Lower lobe of right lung (tissue), 2 donors: ENCODE measurements at places on chromosomes 3 and 15.

GRCh38 chr15:32716915-32717425, 834 bp upstream of the GREM1 start:
- H3K36me3 ChIP-seq: no peaks in the 10 kb centered on the region
- DNase-seq: no peak
- H3K4me1 ChIP-seq: peaks cover 30% of the 10 kb centered on the region
- peak overlapping the region; percentile 40 for H3K4me3 ChIP-seq
- H3K27ac ChIP-seq: no peak overlapping the region

DNA sequence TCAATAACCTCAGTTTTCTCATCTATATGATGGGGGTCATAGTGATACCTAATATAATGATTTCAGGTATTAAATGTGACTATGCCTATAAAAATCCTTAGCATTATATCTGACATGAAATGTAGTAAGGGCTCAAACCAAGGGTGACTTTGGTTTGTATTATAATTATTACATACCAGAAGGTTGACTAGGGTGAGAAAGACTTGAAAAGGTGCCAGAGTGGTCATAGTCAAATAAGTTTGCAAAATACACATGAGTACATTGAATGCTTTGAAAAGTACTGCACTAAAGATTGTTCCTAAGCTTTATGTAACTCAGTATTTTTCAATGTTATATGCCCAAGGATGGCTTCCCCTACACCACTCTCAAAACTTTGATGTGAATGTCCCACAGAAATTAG, 297.2 kb downstream of the ARPP21 start:
- H3K36me3 ChIP-seq: no peaks in the 10 kb centered on the region
- H3K4me3 ChIP-seq: no peak overlapping the region
- H3K27ac ChIP-seq: no peak overlapping the region
- H3K27me3 ChIP-seq: no peaks in the 10 kb centered on the region
- H3K4me1 ChIP-seq: no peaks in the 10 kb centered on the region
- DNase-seq: no peak

- no peak overlapping the region for H3K4me3 ChIP-seq
- no peaks in the 10 kb centered on the region for H3K36me3 ChIP-seq
- no peak overlapping the region for H3K27ac ChIP-seq
- no peak for DNase-seq
- H3K27me3 ChIP-seq: no peaks in the 10 kb centered on the region
Measured at GRCh38 chr3:82736696-82737277, 975.3 kb upstream of the GBE1 start.

- H3K4me3 ChIP-seq: no peak overlapping the region
- H3K27ac ChIP-seq: no peak overlapping the region
- no peaks in the 10 kb centered on the region for H3K4me1 ChIP-seq
- no peak for DNase-seq
Measured at GRCh38 chr3:122826278-122826677, 31.4 kb downstream of the SLC49A4 start.

DNA sequence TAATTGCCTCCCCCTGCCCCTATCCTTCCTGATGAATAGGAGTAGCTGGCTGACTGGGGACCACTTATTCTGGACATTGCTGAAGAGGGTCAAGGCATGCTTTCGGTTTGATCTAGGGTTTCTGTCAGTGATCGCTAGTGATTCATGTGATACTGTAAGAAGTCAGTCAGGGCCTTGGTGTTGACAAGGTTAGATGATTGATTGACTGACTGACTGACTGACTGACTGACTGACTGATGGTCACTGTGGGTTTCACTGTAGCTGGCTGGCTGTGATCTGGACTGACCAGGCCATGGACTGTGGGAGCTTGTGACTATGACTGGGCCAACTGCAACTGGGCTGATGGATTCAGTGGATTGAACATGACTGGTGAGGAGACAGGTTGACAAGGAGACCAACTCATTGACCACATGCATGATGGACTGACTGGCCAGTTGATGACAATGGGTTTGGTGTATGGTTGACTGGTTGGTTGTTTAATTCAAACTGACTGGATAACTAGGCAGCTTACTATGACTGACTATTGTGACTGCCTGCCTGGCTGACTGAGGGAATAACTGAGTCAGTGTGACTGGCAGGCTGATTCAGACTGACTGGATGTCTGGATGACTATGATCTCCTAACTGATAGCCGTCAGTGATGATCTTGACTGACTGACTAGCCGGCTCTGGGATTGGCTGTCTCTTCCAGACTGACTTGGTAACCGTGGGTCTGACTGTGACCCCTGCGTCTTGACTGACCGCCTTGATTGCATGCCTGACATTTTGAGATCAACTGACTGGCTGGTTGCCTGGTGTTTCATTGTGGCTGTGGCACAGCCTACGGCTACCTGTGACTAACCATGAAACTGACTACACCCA, 509.9 kb downstream of the SHQ1 start:
- H3K36me3 ChIP-seq: no peaks in the 10 kb centered on the region
- no peak overlapping the region for H3K4me3 ChIP-seq

GRCh38 chr3:52441091-52441771, 3.7 kb downstream of the SEMA3G start:
- H3K4me3 ChIP-seq: no peak overlapping the region
- no peak overlapping the region for H3K27ac ChIP-seq
- no peak for DNase-seq
- peaks cover 7% of the 10 kb centered on the region for H3K36me3 ChIP-seq

GRCh38 chr3:155676252-155676981, 68.5 kb downstream of the PLCH1 start:
- no peaks in the 10 kb centered on the region for H3K4me1 ChIP-seq
- no peaks in the 10 kb centered on the region for H3K27me3 ChIP-seq
- H3K36me3 ChIP-seq: no peaks in the 10 kb centered on the region

DNA sequence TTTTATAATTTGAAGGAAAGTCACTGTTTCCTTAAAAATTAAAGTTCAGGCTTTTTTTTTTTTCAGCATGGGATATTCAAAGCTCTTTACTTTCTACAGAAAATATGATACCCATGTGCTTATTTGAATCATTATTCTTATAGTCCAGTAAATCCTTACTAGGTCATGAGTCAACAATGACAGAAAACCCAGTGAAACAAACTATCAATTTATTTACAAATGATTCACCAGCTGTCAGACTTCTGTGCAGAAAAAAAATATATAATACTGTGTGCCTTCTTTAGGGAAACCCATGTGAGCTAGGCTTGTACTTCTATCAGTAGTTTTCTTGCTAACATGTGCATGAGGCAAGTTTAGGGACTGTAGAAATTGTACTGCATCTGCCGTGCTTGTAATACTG, 1.2 kb downstream of the ACP3 start:
- H3K4me1 ChIP-seq: peaks cover 12% of the 10 kb centered on the region
- no peak for DNase-seq
- H3K27ac ChIP-seq: peak overlapping the region; percentile 86
- H3K27me3 ChIP-seq: no peaks in the 10 kb centered on the region

DNA sequence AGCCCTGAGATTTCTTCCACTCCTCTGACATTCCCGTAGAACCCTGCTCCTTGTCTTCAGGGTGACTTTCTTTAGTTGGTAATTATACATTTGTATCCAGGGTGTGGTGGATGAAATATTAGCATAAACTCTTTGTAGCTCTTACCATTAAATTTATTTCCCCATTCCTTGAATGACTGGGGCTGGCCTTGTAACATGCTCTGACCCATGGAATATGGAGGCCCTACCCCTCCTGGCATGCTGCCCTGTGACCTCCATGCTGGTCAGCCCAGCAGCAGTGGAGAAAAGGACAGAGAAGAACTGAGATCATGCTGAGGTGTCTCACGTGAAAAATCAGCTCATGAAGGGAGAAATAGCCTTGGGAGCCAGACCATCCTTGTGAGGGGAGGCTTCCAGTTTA, 96.1 kb upstream of the PROK2 start:
- peaks cover 10% of the 10 kb centered on the region for H3K27me3 ChIP-seq
- H3K4me1 ChIP-seq: no peaks in the 10 kb centered on the region
- DNase-seq: no peak
- H3K27ac ChIP-seq: no peak overlapping the region
- H3K4me3 ChIP-seq: no peak overlapping the region

- H3K27ac ChIP-seq: no peak overlapping the region
- peaks cover 16% of the 10 kb centered on the region for H3K4me1 ChIP-seq
- H3K36me3 ChIP-seq: no peaks in the 10 kb centered on the region
- H3K4me3 ChIP-seq: no peak overlapping the region
Measured at GRCh38 chr15:66912441-66912840, 153.0 kb upstream of the SMAD3 start.

- peaks cover 43% of the 10 kb centered on the region for H3K4me1 ChIP-seq
- H3K27me3 ChIP-seq: no peaks in the 10 kb centered on the region
- no peaks in the 10 kb centered on the region for H3K36me3 ChIP-seq
- DNase-seq: no peak
- H3K27ac ChIP-seq: no peak overlapping the region
Measured at GRCh38 chr15:85417276-85417675, 36.9 kb downstream of the AKAP13 start.

DNA sequence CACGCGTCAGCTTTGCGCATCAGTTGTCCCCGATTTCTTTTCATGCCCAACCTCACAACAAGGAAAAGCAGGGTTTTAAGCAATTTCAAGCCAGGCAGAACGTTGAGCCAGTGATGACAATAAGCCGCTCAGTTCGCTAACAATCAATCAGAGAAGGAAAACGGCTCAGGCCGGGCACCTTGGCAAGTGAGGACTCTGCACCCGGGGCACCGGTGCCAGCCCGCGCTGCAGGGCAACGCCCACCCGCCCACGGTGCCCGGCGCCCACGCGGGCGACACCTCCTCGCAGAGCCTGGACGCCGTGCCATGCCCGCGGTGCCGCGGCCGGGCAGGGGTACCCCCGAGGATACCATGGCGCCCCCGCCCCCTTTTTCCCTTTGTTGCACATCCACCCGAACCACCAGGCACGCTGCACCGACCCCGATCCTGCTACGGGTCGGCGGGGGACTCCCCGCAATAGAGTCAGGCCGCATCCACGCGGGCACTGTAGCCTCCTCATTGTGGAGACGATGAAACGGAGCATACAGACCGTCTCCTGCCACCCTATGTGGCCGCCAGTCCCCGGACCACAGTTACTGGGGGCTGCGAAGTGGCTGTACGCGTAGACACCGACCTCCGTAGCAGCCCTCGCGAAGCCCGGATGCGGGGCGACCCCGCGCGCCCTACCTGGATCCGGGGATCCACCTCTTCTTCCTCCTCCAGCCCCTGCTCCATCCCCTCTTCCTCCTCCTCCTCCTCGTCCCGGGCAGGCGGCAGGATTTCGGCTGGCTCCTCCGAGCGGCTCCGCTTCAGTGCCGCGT, 581 bp downstream of the SH3BP5 start:
- peak; percentile 63 for DNase-seq
- peaks cover 54% of the 10 kb centered on the region for H3K4me1 ChIP-seq
- peak overlapping the region; percentile 88 for H3K27ac ChIP-seq
- H3K27me3 ChIP-seq: no peaks in the 10 kb centered on the region

- peaks cover 6% of the 10 kb centered on the region for H3K4me1 ChIP-seq
- peaks cover 7% of the 10 kb centered on the region for H3K27me3 ChIP-seq
- no peaks in the 10 kb centered on the region for H3K36me3 ChIP-seq
Measured at GRCh38 chr15:58136731-58137130, 1.4 kb upstream of the AQP9 start.

GRCh38 chr15:67319961-67320360, 65.4 kb downstream of the IQCH start:
- H3K27me3 ChIP-seq: no peaks in the 10 kb centered on the region
- no peak overlapping the region for H3K4me3 ChIP-seq
- H3K27ac ChIP-seq: no peak overlapping the region
- no peaks in the 10 kb centered on the region for H3K4me1 ChIP-seq
- no peaks in the 10 kb centered on the region for H3K36me3 ChIP-seq

DNA sequence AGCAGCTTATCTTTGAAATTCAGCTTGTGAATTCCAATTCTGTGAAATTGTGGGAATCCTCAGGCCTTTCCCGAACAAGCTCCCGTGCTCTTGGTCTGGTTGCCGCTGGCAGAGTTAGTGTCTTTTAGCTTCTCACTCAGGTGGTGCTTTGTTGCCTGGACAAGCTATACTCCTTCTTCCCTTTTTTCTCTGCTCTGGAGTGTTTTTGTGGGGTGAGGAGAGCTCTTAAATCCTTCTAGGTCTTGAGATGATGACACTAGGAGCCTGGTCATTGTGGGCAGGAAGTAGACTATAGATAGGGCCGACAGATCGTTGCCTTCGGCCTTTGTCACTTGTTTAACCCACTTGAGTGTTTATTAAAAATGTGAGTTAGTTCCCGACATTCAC, 93.8 kb downstream of the SLCO3A1 start:
- DNase-seq: no peak
- H3K36me3 ChIP-seq: no peaks in the 10 kb centered on the region
- H3K27me3 ChIP-seq: no peaks in the 10 kb centered on the region
- H3K4me3 ChIP-seq: no peak overlapping the region

DNA sequence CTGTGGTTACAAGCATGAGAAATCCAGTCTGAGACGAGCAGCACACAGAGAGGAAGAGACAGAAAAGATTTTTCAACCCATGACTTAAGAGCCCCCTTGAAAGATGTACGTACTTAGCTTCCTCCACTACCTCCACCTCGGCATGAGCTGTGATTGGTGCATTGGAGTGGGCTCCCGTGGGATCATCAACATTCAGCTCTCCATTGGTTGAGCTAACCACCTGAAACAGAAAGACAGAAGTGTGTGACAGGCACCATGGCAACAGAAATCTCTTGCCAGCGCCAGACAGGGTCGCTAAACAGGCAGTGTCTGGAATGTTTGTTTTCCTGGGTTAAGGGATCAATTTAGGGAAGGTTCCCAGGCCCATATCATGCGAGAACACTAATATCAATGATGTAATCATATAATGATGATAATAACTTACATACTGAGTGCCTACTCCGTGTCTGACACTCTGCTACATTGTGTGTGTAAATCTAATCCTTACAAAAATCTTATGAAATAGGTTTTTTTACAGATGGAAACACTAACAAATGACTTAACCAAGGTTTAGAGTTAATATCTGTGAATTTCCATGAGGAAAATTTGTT, 17.5 kb upstream of the PPIB start:
- H3K4me3 ChIP-seq: no peak overlapping the region
- no peaks in the 10 kb centered on the region for H3K27me3 ChIP-seq
- no peak for DNase-seq
- H3K36me3 ChIP-seq: peaks cover 68% of the 10 kb centered on the region
- H3K27ac ChIP-seq: no peak overlapping the region
- H3K4me1 ChIP-seq: no peaks in the 10 kb centered on the region

- no peak for DNase-seq
- no peak overlapping the region for H3K4me3 ChIP-seq
- no peak overlapping the region for H3K27ac ChIP-seq
- no peaks in the 10 kb centered on the region for H3K4me1 ChIP-seq
- no peaks in the 10 kb centered on the region for H3K36me3 ChIP-seq
Measured at GRCh38 chr3:122322095-122323075, 2.7 kb upstream of the CSTA start.

DNA sequence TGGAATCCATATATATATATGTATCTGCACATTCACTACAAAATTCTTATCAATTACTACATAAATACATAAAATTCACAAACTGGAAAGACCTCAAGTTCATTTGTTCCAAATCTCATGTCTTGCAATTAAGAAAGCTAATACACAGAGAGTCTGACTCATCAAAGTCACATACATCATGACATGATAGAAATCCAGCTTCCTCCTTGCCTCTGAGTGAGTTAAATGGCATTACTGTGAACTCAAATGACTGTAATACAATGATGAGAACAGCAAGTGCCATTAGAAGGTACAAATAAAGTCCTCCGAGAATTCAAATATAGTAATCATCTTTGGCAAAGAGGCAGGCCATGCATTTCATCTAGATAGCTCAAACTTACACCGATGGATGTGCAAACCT, 55.1 kb upstream of the AGTR1 start:
- H3K4me3 ChIP-seq: no peak overlapping the region
- no peaks in the 10 kb centered on the region for H3K36me3 ChIP-seq
- H3K4me1 ChIP-seq: no peaks in the 10 kb centered on the region
- no peak for DNase-seq
